Activated CD4-positive, alpha-beta T cell treated with anti-CD3 and anti-CD28 coated beads, Interleukin-2, Interleukin-6, amounts not matched to agents 100 ng/mL and 50 ng/mL, durations not matched to agents 16 hours and 8 hours (primary cell): ENCODE measurements at places on chromosomes 11 and 22.

DNA sequence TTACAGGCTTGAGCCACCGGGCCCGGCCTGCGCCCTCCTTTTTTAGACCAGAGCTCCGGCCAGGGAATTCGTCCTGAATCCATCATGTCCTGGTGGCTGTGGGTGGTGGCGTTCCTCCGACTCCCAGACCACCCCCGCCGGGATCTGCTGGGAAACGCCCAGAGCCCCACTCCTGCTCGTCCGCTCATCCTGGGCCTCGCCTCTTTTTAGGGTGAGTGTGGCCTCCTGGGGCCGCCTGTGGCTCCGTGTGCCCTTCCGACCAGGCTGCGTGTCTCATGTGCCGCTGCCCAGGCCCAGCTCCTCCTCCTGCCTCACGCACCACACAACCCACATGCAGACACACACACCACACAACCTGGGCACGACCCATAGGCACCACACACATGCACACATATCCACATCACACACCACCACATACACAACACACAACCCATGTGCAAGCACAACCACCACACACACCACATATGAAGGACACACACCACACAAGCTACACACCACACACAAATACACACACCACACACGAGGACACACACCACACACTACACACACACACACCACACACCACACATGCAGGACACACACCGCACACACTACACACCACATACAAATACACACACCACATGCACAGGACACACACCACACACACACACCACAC is 946.2 kb downstream of the BRD1 start:
- no peak for DNase-seq

DNA sequence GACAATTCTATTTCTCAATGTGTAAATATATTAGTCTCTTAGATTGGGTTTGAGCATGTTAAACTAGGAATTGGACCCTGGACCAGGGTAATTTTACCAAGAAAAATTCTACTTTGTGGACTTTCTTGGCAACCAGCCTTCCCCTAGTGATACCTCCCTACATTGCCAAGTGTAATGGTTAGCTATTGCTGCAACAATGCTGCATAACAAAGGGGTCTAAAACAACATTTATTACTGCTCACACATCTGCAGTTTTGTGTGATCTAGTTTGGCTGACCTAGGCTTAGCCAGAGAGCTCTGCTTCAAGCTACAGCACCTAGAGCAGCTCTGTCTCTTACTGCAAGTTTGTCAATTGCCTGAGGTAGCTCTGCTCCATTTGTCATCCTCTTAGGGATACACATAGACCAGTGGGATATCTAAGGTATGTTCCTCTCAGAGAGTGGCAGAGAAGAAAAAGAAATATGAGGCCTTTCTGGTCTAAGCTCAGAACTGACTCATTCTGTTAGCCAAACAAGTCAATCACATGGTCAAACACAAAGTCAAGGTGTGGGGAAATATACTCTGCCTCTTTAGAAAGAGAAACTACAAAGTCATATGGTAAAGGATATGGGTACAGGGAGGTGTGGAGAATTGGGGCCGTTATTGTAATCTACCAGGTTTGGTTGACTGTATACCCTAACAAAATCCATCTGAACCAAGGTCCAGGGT is 2.0 kb upstream of the LAYN start:
- DNase-seq: peak; percentile 22

GRCh38 chr11:86978247-86978646 is 23.1 kb upstream of the FZD4 start:
- DNase-seq: no peak

- no peak for DNase-seq
Measured at GRCh38 chr11:44916801-44917385, 33.8 kb downstream of the TP53I11 start.

DNA sequence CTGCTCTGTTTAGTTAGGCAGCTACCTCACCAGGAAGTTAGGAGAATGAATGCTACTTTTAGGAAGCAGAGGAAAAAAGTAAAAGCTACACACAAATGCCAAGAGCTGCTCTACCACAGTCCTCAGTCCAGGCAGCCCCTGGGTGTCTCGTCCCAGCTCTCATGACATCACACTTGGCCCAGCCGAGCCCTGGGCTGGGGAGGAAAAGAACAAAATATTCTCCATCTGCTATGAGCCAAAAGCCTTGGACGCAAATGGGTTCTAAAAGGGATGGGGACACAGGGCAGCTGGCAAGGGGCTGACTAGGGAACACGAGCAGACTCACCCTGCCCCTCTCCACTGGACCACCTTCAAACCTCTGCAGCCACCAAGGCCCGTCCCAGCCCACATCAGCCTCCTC is 26.1 kb downstream of the TMEM184B start:
- DNase-seq: no peak

GRCh38 chr11:47991894-47992293 is 11.5 kb downstream of the PTPRJ start:
- DNase-seq: no peak
